ENCODE measurements at places on chromosomes 2 and 18.

GRCh38 chr2:100197631-100198153 lies 55.3 kb upstream of the AFF3 start:
- DNase-seq, result no peak

- DNase-seq, result no peak
Observed at GRCh38 chr2:42965910-42966309, 173.5 kb upstream of the HAAO start.

DNA sequence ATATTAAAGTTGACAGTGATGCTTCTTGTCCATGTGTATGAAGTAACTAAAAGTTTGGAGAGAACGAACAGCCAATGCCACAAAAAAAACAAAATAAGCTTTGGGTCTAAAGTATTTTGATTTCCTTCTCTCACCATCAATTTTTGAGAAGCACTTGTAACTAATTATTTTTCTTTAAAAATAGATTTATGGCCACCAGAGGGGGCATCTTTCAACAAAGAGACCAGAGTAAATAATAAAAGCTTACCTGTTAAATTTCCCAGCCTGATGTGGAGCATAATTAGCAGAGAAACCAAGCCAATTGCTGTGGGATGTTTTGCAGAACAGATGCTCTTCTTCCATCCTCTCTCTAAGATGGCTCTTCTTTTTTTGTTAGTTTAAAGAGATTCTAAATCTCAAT lies 29.0 kb downstream of the LINC00305 start:
- no peak for DNase-seq

GRCh38 chr18:11518788-11519685 lies 90.4 kb upstream of the SLC35G4 start:
- DNase-seq, result peak; percentile 78

- no peak for DNase-seq
Observed at GRCh38 chr18:65761636-65762295, 11.0 kb downstream of the CDH7 start.

DNA sequence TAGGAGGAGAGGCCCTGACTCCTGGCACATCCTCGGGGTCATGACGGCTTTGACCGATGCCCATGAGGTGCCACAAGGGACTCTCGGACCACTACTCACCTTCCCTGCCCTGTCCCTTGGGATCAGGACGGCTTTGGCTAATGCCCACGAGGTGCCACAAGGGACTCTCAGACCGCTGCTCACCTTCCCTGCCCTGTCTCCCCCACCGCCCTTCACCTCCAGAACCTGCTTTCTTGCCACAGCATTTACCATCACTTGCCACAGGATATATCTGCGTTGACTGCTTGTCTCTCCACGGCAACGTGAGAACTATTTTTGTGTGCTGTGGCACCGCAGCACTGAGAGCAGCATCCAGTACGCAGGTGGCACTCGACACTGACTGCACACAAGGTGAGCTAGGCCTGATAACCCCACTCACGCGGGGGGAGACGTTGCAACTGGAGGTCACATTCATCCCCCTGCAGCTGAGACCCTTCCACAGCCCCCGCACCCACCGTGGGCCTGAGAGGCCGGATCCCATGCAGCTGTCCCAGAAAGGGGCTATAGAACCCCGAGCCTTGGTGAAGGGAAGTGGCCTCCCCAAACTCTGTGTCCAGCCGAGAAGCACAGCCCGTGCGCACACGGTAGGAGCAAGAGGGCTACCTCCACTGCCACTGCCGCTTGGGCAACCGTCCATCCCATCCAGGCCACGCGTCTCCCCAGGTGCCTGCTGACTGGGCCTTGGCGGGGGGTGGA lies 47.5 kb downstream of the ANO7 start:
- DNase-seq, result no peak

- no peak for DNase-seq
Observed at GRCh38 chr2:123073956-123074355, 951.1 kb upstream of the CNTNAP5 start.

- no peak for DNase-seq
Observed at GRCh38 chr18:22422909-22423548, 5.3 kb upstream of the CTAGE1 start.

DNA sequence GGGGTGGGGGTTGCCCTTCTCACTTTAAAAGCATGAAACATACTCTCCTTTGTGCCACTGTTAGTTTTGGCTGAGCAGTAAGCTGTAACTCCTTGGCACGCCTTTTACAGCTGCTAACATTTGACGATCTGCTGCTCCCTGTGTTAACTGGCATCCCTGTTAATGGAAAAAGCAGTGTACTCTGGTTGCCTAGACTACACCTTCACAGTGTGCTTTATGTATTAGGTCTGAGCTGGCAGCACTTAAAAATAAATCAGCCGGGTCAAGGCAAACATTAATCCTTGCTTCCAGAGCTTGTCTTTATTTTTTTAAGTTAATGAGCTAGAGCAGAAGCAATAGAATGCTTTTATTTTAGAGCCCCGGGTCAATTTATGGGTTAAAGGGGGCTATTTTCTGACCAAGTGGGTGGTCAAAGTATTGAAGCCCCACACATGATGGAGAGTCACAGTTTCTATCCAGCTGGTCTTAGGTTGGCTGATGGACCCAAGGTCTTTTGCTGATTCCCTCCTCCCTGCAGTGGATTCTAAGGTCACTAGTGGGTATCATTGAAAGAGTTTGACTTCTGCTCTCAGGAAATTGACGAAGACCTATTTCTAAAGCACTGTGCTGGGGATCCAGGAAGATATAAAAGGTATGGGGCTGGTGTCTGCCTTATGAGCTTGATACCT lies 54.5 kb downstream of the CFAP221 start:
- DNase-seq, result no peak

DNA sequence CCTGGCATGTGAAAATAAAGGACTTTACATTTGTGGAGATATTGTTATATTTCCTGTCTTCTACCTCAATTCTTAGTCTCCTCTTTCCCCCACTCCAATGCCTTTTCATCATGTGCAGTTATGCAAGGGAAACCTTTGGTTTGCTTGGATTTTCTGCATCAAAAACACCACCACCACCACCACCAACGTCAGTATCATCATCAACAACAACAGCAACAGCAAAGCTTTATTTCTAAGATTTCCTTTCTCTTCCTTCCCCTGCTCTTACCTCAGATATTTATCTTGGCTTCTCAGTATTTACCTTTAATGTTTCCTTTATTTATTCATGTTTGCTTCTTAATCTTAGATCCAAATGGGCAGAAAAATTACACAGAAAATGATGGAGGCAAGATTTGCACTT lies 26.1 kb downstream of the CXCR4 start:
- no peak for DNase-seq

- DNase-seq, result no peak
Observed at GRCh38 chr2:107001964-107002696, 116.2 kb upstream of the ST6GAL2 start.

GRCh38 chr2:26685341-26685740 lies 7.2 kb upstream of the KCNK3 start:
- no peak for DNase-seq

GRCh38 chr2:157895531-157895930 lies 19.4 kb upstream of the ACVR1 start:
- no peak for DNase-seq

DNA sequence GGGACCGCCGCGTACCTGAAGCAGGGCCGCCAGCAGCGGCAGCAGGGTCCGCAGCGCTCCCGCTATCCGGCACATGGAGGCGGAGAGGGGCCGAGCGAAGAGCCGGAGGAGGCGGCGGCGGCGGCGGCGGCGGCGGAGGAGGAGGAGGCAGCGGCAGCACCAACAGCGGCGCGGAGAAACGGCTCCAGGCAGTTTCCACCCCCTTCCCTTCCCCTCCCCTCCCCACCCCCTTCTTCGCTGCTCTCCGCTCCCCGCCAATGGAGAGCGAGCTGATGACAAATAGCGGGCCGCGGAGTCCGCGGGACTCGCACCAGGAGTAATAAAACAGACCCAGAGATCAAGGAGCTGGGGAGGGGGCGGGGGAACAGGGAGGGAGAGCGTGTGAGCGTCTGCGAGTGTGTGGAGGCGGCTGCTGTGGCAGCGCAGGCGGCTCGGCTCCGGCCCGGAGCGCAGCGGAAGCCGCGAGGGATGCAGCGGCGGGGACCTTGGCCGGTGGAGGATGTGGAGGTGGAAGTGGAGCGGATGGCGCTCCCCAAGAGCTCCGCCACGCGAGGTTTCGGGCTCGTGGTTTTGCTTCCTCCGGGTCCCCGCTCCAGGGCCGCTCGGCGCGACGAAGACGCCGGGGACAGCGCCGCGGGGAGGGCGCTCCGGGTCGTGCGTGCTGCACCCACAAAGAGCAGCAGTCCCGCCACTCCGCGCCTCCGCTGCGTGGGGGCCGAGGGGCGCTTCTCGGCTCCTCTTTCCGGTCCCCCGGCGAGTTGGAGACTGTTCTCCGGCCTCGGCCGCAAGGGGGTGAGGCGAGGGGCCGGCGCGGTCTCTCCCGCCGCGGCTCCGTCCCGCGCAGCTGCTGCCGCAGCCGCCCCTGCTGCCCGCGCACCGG lies at the start of gene CDH2:
Gene CDH2, minus strand, starts transcription at position 183 of the 880 bp plus-strand sequence. Its CDS starts 108 bp downstream, at position 75.
- DNase-seq, result peak; percentile 91

- DNase-seq, result no peak
Observed at GRCh38 chr2:103739186-103739585, 977.4 kb downstream of the TMEM182 start.
